Activated naive CD8-positive, alpha-beta T cell treated with anti-CD3 and anti-CD28 coated beads for 36 hours (primary cell): ENCODE measurements at places on chromosomes 12 and 14.

- no peak for DNase-seq
These were observed 205.7 kb upstream of the NPAS3 start for GRCh38 chr14:32733015-32733414.

- no peak for DNase-seq
These were observed 130.6 kb downstream of the PRKCH start for GRCh38 chr14:61451891-61452400.

DNA sequence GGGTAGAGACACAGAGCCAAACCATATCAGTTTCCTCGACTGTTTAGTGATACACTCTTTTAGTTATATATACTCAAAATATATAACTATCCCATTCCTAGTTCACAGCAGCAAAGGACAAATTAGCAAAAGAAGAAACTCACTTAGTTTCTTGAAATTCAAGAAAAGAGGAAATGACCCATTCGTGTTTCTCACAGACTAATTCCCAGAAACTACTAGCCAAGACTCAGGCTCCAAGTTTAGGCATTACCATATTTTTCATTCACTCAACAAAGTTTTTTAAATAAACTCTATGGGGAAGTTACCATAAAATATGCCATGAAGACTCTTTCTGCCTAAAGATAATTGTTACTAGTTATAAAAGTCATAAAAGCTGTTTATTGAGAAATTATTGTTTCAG is 152.3 kb upstream of the DAAM1 start:
- DNase-seq = no peak

DNA sequence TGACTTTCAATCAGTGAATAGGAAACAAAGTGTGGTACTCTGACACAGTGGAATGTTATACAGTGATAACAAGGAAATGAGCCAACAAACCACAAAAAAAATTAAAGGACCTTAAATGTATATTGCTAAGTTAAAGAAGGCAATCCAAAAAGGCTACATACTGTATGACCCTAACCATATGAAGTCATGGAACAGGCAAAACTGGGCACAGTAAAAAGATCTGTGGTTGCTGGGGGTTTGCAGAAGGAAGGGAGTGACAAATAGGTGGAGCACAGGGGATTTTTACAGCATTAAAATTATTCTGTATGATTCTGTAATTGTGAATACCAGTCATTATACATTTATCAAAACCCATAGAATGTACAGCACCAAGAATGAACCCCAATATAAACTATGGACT is 112.6 kb downstream of the KCNC2 start:
- no peak for DNase-seq

GRCh38 chr12:78275886-78276285 is 445.2 kb downstream of the NAV3 start:
- no peak for DNase-seq
